ENCODE measurements at places on chromosomes 2 and 18. TPM values are rescaled to one million over a fixed set of nuclear protein-coding genes. Genes with fewer than 3 reads are reported as not detected.

Gene VWA3B
- total RNA-seq = not detected

Gene ANKRD53
- not detected for total RNA-seq

- no peak for DNase-seq
These were observed 25.4 kb downstream of the CENPA start for GRCh38 chr2:26811261-26811660.

- no peak for DNase-seq
These were observed 17.7 kb downstream of the SH2D6 start for GRCh38 chr2:85435981-85436835.

GRCh38 chr2:70360661-70361270 is 58.9 kb upstream of the FAM136A start:
- peak; percentile 31 for DNase-seq

DNA sequence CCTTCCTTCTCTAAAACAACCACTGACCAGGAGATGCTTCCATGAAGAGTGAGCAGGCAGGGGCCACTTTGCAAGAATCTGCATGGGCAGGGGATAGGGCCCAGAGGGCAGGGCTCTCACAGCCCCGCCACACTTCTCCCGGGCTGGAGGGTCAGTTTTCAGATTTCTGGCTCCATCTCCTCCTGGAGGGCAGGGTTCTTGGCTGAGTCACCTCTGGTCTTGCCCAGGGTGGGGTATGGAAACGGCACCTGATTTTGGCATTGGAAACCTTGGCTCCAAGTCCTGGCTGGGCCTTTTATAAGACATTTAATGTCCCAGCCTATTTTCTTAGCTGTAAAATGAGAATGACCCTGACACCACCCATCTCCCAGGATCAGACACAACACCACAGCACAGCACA is 27.6 kb upstream of the ASPRV1 start:
- DNase-seq = no peak

- DNase-seq = no peak
These were observed 260.5 kb downstream of the DYSF start for GRCh38 chr2:71713581-71714580.

GRCh38 chr18:69680123-69680522 is 267.6 kb downstream of the CD226 start:
- no peak for DNase-seq

DNA sequence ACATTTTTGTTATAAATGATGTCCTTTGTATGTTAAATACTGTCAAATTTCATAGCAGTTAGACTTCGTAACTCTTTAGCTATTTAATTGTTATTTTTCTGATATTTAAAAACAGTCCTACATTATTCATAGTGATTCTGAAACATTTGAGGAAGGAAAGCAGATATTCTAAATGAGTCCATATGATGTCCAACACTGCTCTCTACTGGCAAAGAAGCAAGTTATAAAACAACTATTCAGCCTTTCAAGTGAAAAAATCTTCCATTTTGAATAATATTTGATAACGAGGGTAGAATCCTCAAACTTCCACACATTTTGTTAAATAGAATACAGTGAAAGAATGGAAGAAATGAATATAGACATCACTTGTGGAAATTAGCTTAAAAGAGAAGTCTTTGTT is 220.8 kb downstream of the GULP1 start:
- DNase-seq = no peak

- DNase-seq = no peak
These were observed 137.8 kb downstream of the CCDC102B start for GRCh38 chr18:68935686-68936085.

DNA sequence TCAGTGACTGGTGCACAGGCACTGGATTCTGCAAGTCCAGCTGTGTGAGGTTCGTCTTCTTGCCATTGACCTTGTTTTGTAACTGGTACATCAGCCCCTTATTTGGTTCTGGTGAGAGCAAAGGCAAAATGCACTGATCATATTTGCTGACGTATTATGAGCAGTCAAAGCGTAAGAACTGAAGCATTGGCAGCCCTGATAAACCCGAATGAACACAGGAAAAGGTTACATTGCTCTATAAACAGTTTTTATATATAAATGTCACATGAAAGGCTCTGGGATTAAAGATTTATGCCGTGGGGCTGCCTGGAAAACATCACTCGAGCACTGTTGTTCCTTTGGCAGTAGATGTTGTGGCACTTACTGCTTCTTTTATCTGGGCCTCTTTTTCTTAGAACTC is 167.9 kb downstream of the IRS1 start:
- no peak for DNase-seq

GRCh38 chr18:36440614-36441013 is 143.1 kb downstream of the FHOD3 start:
- no peak for DNase-seq

- DNase-seq = peak; percentile 77
These were observed 60.5 kb downstream of the G6PC2 start for GRCh38 chr2:168961450-168962229.
